ENCODE measurements at places on chromosomes 4 and X. TPM values are rescaled to one million over a fixed set of nuclear protein-coding genes. Genes with fewer than 3 reads are reported as not detected.

GRCh38 chr4:2365054-2365912, 53.2 kb downstream of the ZFYVE28 start:
- no peak for DNase-seq

Gene DCHS2
- 0.15 TPM for total RNA-seq

DNA sequence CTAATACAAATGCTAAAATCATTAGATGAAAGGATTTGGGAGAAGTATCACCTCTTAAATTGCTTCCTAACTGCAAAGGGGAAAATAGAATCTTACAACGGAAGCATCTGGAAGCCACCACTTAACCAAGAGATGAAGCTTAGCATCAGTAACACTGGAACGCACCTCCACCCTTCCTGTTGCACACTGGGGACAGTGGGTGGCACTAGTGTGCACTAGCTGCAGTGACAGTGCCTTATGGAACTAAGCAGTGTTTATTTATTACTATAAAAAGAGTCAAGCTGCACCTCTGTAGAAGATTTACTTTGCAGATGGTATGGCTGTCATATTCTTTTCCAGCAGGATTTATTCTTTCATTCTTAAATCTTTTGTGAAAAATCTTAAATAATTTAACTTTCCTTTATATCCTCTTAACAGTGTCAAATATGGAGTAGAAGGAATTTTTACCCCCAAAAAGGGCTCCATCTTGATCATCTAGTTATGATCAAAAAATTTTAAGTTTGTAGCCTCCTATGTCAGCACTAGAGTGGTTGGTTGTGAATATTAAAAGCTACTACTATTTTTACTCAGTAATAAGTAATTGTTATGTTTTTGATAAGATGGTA, 76.7 kb downstream of the SCD5 start:
- no peak for DNase-seq

DNA sequence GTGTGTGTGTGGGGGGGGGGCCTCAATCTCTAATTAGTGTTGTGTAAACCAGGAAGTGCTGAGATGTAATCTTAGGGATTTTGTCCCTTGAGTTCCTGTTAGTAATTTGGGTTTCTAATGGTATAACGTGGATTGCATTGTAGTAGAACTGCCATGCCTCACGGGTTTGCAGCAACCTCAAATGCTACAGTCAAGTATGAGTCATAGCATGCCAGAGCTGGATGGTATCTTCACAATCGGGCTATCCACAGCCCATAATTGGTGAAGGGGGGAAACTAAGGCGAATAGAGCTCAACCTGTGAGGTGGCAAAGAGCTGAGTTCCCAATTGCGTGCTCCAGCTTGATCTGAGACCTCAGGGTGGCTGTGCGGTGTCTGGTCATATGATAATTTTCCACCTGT, 2.2 kb upstream of the FMR1NB start:
- DNase-seq: peak; percentile 26

- DNase-seq: no peak
These were observed 17.2 kb downstream of the RXFP1 start for GRCh38 chr4:158538911-158539310.

DNA sequence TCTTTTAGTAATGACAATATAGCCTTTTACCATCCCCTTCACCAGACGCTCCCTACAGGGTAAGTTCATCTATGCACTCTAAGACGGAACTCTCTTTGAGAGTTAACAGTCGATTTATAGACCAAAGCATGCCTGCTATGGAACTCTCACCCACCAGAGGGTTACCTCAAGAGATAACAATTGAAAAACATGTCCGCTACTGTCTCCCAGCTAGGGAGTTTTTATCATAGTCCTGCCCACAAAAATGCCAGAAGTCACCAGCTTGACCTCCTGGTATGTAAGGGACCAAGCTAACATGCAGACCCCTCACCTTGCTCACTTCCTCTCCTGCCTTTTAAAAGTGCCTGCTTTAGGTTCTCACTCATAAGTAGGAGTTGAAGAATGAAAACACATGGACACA, 16.7 kb upstream of the YTHDC1 start:
- DNase-seq: peak; percentile 23

DNA sequence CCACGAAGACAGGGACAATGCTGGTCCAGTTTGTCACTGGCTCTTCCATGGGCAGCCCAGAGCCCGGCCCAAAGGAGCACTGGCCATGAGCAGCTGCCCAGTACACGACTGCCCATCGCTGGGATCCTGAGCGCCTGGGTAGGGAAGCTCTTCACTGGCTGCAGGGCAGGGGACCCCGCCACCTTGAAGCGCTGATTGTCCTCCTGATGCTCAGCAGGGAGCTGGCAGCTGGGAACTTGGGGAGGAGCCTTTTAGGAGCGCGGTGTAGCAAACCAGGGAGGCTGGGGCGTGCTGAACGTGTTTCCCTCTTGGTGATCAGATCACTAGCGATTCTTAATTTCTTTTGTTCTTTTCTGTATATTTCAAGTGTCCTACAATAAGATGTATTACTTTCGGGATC, 1.8 kb downstream of the L1CAM start:
- no peak for DNase-seq

GRCh38 chrX:55160685-55161552, 59.2 kb upstream of the PAGE5 start:
- peak; percentile 89 for DNase-seq

DNA sequence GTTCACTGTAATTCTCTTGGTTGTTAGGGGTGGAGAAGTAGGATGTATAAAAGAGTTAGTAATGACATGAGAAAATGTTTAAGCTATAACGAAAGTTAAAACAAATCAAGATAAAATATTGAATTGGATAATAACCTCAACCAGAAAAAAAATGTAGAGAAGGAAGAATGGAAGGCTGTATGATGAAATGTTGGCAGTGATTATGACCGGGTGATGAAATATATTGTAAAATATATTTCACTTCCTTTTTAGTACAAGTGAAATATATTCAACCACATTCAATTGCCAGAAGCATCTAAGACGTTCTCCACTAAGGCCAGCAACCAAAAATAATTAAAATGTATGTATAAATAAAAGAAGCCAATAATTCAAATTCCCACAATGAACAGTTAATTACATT, 309.3 kb upstream of the FGF13 start:
- DNase-seq: no peak

GRCh38 chrX:7134981-7135380, 12.5 kb upstream of the STS start:
- no peak for DNase-seq

DNA sequence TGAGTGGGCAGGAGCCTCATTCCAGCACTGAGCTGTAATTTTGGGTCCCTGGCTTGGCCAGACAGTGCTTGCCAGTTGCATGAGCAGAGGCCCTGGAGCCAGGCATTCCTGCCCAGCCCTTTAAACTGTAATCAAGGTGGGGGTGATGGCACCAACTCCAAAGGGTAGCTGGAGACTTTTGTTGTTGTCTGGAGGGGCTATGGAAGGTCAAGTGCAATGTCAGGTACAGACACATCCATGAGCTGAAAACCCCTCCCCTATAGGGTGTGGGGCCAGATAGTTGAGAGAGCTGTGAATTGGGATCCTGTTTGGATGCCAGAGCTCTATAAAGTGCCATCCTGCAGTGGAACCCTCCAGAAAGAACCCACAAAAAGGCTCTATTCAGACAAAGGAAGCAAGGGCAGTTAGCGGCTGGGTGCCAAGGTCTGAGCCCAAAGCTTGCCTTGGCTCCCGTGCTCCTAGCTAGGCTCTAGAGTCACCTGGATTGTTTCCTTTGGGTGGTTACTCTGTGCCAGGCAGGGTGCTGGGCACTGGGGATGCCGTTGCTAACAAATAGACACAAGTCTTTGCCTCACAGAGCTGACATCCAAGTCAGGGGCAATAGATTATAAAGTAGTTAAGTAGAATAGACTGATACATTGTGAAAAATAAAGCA, 163.0 kb downstream of the EFNB1 start:
- DNase-seq: no peak

Gene ASB12
- total RNA-seq: not detected

GRCh38 chr4:99209671-99210070, 9.4 kb downstream of the ADH6 start:
- DNase-seq: no peak

- DNase-seq: no peak
These were observed 71.2 kb upstream of the TLR2 start for GRCh38 chr4:153612878-153613277.

DNA sequence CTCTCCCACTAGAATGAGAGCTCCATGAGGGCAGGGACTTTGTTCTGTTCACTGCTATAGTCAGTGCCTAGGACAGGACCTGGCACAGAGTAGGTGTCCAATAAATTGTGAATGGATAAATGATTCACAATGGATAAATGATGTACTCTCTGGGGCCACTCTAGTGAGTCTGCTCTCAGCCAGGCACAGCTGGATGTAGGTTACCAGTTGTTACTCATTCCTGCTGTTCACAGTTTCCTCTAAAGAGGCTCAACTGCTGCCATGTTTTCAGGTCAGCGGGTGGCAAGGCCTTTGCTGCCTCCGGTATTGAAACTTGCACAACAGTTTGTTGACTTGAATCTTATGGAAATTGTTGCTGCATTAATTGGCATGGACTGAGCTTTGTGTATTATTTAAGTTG, 99.1 kb downstream of the NHSL2 start:
- DNase-seq: no peak

DNA sequence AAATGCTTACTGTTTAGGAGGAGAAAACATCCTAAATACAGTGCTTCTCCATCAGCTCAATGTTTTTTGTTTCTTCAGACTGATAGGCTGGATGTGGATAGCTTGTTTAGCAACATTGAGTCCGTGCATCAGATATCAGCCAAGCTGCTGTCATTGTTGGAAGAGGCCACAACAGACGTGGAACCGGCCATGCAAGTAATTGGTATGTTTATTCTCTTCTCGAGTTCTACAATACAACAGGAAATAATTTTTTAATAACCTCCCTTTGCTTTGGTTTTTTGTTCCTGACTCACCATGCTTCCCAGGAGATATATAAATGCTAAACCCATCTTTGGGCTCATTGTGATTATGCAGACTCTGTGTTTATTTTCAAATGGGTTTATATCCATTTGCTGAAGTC, 60.9 kb downstream of the ARHGEF38 start:
- no peak for DNase-seq

GRCh38 chr4:6134612-6135220, 65.6 kb downstream of the JAKMIP1 start:
- DNase-seq: peak; percentile 41

Gene OPN1MW3
- total RNA-seq: not detected

- peak; percentile 56 for DNase-seq
These were observed 82.6 kb downstream of the LUZP4 start for GRCh38 chrX:115372152-115372551.

DNA sequence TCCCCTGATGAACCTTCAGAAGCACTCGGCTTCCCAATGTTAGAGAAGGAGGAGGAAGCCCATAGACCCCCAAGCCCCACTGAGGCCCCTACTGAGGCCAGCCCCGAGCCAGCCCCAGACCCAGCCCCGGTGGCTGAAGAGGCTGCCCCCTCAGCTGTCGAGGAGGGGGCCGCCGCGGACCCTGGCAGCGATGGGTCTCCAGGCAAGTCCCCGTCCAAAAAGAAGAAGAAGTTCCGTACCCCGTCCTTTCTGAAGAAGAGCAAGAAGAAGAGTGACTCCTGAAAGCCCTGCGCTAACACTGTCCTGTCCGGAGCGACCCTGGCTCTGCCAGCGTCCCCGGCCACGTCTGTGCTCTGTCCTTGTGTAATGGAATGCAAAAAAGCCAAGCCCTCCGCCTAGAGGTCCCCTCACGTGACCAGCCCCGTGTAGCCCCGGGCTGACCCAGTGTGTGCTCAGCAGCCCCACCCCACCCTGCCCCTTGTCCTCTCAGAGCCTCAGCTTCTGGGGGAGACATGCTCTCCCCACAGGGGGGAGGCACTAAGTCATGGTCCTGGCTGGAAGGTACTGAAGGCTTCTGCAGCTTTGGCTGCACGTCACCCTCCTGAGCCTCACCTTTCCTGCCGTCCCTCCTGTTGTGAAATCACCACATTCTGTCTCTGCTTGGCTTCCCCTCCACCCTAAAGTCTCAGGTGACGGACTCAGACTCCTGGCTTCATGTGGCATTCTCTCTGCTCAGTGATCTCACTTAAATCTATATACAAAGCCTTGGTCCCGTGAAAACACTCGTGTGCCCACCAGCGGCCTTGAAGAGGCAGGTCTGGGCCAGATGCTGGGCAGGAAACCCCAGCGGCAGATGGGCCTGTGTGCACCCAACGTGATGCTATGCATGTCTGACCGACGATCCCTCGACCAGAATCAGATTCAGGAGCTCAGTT, 34.7 kb downstream of the NOP14 start:
- DNase-seq: no peak

Gene FANCB
- 8.2 TPM for total RNA-seq

GRCh38 chrX:122196343-122196742, 987.7 kb upstream of the GRIA3 start:
- no peak for DNase-seq

- no peak for DNase-seq
These were observed 1347.2 kb upstream of the PCDH7 start for GRCh38 chr4:29372971-29373370.

Gene MAP7D2
- 3.7 TPM for total RNA-seq

DNA sequence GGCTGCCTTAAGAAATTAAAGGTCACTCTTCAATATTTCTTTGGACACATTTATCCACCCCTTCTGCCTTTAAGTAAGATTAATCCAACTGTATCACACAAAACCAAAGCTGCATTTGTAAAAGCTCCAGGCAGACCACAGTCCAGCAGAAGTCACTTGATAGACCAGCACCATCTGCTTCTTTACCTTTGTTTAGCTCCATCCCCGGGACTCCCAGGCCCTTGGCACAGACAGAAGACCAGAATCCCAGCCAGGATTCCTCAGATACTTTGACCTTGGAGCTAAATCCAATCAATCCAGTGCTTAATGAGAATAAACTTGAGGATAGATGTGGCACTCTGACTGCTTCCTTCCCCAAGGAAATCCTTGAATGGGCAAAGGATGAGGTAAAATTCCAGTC, 333.1 kb upstream of the RASGEF1B start:
- DNase-seq: no peak

GRCh38 chr4:80208610-80209339, 11.5 kb downstream of the PRDM8 start:
- DNase-seq: no peak

DNA sequence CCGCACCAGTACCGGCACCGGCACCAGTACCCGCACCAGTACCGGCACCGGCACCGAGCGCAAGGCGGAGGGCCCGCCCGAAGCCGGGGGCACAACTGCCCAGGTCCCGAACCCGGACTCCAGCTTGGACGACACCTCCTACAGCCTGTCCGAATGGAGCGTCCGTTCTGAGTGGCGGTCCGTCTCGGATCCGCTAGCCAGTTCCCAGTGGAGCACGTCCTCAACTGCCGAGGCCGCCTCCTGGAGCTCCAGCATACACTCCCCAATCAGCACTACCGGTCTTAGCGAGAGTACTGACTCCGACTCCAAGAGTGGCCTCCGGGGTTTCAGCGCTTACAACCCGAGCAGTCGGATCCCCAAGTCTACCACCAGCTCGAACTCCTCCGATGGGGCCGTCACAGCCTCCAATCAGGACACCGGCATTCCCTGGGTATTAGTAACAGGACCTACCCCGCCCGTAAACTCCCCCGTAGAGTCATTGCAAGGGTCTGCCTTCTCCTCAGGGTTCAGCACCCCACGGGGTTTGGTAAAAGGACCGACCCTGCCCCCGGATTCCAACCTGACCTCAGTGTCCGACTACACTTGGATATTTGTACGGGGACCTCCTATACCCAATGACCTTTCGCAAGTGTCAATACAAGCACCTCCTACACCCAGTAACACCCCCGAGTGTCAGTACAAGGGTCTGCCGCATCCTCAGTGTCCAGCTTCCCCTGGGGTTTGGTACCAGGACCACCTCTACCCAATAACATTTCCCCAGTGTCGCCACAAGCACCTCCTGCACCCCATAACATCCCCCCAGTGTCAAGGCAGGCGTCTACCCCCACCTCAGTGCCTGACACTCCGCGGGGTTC, 721 bp upstream of the MAOA start:
- DNase-seq: peak; percentile 39

- DNase-seq: no peak
These were observed 105.0 kb upstream of the NR0B1 start for GRCh38 chrX:30414144-30414543.
